ENCODE measurements at places on chromosomes 11 and 22.
A peak's percentile ranks its signal among the peaks of the same experiment; 100 is the strongest.

DNA sequence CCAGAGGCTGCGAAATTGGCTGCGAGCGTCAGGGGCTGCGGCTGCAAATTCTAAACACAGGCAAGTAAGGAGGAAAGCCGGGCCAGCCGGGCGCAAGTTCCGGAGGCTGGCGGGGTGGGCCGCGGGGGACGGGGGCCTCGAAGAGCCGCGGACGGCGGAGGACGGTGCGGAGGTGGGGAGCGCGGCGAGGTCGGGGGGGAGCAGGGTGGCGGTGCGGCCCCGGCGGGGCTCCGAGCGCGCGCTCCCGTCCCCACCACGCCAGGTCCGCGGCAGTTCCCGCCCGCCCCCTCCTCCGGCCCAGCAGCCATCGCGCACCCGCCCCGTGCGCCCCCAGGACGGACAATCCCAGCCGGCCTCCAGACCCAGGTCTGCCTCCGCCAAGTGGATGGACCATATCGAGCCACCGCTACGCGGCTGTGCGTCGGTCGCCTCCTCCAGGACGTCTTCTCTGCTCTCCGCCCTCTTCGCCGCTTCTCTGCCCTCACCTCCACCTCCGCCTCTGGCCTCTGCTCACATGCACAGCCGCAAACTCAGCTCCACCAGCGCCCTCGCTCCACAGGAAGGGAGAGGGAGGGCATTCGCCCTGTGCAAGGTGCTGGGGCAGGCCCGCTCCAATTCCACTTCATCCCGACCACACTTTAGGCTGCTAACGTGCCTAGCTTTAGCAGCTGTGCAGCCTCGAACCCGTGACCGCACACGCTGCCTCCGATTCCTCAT lies 7.2 kb downstream of the ELFN2 start:
- DNase-seq, result no peak

- no peak for DNase-seq
Observed at GRCh38 chr11:117199053-117199915, at the start of gene TAGLN. Gene TAGLN, plus strand, starts transcription at chr11:117199370. Its CDS starts 3,644 bp downstream, at chr11:117203014.

DNA sequence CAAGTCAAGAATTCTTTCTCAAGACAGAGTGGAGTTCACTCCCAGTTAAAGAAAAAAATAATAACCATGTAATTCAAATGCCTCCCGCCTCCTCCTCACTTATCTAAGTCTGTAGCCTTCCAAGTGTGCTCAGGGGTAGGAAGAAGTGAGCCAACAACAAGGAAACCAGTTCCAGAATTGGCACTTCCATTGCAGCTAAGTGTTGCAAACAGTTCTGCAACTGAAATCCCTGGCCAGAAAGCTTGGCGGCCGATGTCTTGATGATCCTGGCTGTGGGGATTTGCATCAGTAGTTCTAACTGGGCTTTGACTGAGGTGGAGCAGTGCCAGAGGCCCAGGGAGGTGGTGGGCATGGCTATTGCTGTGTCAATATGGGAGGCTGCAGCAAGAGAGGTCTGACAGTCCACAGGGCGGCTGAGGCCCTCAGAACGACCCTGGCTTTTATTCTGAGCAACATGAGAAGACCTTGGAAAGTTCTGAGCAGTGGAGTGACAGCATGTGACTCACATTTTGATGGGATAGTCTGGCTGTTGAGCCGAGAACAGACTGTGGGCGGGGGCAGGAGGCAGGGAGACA lies 19.2 kb downstream of the DHCR7 start:
- no peak for DNase-seq

GRCh38 chr11:112805658-112806057 lies 155.6 kb upstream of the NCAM1 start:
- DNase-seq, result no peak

- no peak for DNase-seq
Observed at GRCh38 chr11:100512475-100512874, 174.6 kb upstream of the ARHGAP42 start.

GRCh38 chr11:33307984-33308383 lies 50.8 kb downstream of the HIPK3 start:
- DNase-seq, result no peak

DNA sequence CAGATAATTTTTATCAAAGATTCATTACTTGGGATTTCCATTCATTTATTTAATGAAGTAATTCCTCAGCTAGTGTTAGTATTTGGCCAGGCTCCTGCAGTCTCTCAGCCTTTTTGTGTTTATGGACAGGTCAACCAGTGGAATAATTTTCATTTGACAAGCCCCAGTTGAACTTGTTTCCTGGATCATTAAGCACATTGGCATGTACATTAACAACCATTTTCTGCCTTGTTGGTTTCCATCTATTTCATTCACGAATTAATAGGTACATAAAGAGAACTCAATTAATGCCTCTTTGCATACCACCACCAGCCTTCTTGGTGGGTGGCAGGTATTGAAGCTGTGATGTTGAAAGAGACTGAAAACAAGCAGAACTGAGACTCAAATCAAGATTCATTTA lies 745.2 kb downstream of the KCNA4 start:
- DNase-seq, result no peak

DNA sequence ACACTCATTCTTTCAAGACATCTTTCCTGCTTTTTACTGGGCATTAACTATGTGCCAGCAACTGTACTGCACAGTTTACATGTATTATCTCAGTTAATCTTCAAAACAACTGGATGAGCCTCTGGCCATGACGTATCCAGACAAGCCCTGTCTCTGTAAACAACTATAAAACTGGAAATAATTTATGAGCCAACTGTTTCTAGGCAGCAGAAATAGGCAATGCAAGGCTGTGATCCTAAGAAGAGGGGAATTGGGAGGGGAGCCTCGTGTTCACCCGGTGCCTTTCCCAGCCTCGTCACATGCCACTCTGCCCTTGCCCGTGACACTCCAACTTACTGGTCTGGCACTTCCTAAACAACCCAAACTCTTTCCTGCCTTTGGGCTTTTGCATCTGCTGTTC lies 82.8 kb downstream of the FBXO7 start:
- no peak for DNase-seq

DNA sequence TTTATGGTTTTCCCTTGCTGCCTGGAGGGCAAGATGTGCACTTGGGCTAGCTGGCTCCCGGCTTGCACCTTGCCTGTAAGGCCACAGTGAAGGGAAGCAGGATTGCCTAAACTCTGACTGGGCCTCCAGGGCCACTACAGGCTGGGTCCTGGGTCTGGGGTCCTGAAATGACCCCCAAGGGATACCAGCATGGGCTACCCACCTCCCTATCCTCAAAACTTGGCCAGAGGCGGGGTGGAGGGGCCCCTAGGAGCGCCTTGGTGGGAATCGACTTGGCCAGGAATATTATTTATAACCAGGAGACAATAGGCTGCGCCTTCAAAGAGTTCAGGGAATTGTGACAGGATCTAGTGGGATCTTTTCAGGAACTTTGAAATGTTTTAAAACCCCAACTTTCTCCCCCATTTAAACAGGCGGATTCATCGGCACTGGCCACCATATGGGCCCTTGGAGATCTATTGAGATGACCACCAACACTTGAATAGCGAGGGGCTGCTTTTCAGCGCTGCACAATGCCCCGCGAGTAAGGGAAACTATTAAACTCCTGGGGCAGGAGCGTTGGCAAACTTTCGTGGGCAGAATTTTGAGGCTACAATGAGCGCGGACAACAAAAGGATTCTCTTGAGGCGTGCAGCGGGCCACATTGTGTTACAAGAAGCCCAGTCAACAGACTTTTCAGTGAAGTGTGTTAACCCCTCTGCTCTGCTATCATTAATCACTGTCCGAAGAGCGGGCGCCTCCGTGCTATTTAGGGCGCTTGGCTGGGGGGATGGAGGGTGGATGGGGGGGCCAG lies 15.2 kb downstream of the PAX6 start:
- DNase-seq, result no peak

- DNase-seq, result no peak
Observed at GRCh38 chr11:2460540-2461252, 15.9 kb downstream of the KCNQ1 start.

GRCh38 chr11:128018692-128019091 lies 568.7 kb downstream of the ETS1 start:
- DNase-seq, result no peak

GRCh38 chr11:99343117-99343516 lies 322.4 kb downstream of the CNTN5 start:
- DNase-seq, result no peak

DNA sequence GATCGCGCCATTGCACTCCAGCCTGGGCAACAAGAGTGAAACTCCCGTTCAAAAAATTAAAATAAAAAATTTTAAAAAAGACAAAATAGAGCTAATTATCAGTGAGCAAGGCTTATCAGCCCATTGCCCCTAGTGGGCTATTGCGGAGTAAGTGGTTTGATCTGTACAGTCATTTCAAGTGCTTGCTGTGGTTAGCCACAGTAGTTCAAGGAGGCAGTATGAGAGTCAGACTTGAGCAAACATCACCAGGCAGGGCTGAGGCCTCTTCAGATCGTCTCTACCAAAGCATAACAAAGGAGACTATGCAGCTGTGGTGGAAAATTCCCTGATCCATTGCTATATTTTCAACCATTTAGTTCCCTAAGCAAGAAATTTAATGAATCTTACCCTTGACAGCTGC lies 4.3 kb upstream of the SBF2 start:
- DNase-seq, result no peak

DNA sequence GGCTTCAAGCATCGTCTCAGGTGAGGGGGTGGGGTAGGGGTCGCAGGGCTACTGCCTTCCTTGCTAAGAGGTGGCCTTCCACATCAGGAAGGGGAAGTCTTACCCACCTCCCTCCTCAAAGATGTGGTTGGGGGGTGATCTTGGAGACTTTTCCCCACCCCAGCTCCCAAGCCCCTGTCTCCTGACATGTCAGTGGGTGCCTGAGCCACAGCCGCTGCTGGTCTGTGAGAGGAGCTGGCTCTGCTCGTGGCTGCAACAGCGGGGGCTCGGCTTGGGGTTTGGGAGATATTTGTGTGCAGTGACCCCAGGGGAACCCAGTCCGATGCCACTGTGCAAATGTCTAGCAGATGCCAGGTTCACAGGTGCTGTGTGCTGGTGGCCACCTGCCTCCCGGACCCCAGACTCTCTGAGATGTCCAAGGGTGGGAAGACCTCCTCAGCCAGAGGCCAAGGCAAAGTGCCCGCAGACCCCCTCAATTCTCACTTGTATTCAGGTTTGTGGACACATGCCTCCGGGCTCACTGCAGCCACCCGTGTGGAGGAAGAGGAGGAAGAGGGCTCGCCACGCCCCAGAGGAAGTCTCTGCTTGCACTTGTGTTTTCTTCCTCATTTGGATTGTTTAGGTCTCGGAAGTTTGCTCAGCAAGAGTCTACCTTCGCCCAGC lies 1.9 kb downstream of the KCNQ1 start:
- no peak for DNase-seq

DNA sequence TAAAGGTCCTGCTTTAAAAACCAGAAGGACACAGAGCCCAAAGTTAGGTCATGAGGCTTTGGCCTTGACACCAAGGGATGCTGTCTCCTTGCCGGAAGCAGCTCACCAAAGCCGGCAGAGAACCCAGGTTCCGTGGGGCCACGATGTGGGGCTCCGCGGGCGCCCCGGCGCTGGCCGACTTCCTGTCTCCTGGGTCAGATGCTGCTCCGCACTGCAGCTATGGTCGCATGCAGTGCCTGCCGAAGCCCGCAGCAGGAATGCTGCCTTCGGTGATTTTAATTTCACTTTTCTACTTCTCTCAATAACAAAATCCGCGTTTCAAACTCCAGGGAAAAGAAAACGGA lies 454 bp upstream of the OTUB1 start:
- no peak for DNase-seq

DNA sequence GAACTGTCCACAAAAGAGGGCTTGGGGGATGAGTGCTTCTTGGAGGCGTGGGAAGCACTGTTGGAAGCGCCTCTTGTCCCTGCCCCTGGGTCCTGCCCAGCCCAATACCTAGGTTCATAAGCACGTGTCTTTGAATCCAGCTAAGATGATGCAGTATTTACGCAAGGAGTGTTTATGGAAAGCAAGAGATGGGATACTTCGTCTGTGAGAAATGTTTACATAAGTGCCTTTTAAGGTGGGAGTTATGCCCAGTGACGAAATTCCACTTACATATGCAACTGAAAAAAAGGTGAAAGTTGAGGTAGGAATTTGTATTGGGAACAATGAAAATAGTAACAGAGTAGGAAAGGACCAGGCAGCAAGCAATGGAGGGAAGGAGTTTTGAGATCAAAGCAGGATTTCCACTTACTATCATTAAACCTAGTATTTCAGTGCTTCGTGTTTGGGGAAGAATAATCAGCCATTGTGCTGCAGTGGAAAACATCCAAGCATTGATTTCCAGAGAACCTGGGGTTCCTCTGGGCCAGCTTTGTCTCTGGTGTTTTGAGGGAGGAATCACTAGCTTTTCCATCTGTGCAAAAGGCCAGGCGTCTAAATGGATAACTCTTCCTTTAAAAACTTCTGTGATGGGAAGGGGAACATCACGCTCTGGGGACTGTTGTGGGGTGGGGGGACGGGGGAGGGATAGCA lies 115.3 kb upstream of the TTC12 start:
- no peak for DNase-seq

GRCh38 chr11:2789791-2790567 lies 90.2 kb upstream of the KCNQ1OT1 start:
- DNase-seq, result no peak

- DNase-seq, result peak; percentile 54
Observed at GRCh38 chr11:68213135-68213515, at the start of gene KMT5B. Gene KMT5B, minus strand, starts transcription at chr11:68213296. Its CDS starts 23,220 bp downstream, at chr11:68190076.

DNA sequence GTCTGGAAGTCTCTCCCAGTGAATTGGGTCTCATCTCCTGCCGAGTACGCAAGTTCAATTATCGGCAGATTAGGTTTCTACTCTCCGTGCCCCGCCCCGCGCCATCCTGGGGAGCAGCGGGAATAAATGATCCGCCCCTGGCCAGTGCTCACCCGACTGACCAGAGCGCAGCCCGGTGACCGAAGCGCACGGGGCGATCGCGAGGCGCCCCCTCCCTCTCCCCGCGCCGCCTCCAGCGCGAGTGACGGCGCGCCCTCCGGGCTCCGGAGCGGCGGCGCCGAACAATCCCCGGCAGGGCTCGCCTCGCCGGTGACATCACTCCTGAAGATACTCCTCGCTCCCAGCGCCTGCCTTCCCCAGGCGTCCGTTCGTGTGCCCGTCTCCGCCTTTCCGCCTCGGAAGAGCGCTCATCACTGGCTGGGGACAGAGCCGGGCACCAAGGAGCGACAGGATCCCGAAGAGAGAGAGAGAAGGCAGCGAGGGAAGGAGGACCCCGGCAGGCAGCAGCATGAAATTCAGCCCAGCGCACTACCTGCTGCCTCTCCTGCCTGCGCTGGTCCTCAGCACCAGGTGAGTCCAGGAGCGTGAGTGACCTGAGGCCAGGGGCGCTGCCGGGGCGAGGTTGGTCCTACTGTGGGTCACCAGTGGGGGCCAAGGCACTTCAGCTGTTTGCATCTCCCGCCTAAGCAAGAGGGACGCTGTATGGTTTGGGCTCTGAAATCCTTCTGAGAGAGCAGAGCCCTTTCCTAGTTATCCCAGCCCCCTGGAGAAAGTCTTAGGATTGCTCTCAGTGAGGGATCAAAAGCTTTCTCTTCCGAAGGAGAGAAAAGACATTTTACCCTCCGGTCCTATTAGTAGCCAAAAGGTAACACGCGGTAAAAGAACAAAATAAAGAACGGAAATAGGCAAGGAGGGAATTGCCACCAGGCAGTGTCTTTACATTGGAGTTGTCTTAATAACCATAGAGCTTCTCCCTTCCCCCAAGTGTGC lies at the start of gene LUZP2:
Gene LUZP2, plus strand, starts transcription at position 318 of the 990 bp plus-strand sequence.
- DNase-seq, result peak; percentile 64

DNA sequence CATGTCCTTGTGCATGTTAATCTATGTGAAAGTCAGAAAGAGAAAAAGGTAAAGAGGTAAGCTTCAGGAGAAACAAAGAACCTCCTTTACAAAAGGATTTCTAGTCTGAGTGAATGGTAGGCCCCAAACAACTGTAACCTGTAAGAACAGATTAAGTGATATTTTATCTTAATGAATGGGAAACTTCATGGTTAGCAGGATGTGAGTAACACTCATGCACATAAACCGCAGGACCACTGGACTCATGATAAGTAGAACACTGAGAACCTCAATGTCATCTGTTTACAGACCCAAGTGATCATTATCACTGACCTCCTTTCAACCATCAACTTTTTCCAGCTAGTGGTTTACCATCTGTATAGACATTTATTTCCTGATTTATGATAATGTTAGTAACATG lies 19.9 kb downstream of the OR8G5 start:
- no peak for DNase-seq
